Brain microvascular endothelial cell (primary cell): ENCODE measurements at places on chromosomes 13 and 19.

GRCh38 chr13:32315238-32316027, at the start of the genes BRCA2 and ZAR1L:
TSS of gene BRCA2 (plus strand) at chr13:32315508. CDS start at chr13:32316461, 953 bp downstream.
TSS of gene ZAR1L (minus strand) at chr13:32315363. CDS start at chr13:32311925, 3,438 bp downstream.
- peak; percentile 80 for DNase-seq

DNA sequence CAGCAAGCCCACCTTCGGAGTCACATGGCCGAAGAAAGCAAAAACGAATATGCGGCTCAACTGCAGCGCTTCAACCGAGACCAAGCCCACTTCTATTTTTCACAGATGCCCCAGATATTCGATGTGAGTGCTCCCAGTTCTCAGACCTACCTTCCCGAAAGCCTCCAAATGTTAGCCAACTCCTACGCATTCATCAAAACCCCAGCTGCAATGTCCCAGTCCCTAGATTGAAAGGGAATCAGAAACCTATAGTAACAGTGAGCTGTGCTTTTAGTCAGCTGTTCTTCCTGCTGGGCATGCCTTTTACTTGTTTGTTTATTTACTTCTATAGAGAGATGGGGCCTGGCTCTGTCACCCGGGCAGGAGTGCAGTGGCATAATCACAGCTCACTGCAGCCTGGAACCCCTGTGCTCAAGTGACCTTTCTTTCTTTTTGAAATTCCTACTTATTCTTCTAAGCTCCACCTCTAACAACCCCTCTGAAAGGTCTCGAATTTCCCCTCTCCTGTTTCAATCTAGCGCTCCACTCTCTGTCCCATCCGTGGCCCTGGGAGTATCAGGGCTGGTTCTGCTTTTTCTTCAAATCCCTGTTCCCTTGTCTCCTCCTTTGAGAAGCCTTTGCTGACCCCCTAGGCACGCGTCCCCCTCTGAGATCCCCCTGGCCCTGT, 4.4 kb downstream of the TRIP10 start:
- no peak for DNase-seq

DNA sequence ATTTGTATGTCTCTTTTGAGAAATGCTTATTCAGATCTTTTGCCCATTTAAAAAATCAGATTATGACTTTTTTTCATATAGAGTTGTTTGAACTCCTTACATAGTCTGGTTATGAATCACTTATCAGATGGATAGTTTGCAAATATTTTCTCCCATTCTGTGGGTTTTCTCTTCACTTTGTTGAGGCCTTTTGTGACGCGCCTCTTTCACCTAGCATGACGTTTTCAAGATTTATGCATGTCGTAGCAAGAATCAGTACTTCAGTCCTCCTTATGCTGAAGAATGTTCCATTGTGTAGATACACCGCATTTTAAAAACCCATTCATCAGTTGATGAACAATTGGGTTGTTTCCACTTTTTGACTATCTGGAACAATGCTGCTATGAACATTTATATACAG, 13.4 kb downstream of the PABPC3 start:
- no peak for DNase-seq

DNA sequence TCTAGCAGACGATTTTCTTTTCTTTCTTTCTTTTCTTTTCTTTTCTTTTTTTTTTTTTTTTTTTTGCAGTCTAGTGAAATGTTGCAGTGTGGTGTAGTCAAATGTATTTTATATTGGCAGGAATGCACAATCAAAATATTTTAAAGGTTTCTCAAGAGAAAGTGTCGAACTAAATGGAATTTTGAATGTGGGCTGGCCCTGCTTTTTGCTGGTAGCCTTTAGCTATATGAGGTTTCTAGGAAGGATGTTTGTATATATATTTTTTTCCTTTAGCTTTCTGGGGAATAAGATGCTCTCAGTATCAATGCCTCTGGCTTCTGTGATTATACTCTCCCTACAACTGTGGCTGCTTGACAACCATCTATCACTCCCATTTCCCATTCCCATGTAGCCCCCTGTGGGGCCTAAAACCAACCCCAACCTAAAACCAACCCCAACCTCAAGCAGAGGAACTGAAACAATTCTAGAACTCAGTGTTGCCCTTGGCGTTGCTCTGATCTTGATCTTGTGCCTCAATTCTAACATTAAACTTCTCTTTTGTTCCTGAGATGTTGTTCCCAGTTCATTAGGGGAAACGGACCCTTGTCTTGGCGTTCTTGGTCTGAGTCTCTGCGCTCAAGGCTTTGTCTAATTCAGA, 27.1 kb downstream of the CYSLTR2 start:
- no peak for DNase-seq

- peak; percentile 46 for DNase-seq
Observed at GRCh38 chr13:95858286-95859075, 181.5 kb downstream of the DNAJC3 start.

DNA sequence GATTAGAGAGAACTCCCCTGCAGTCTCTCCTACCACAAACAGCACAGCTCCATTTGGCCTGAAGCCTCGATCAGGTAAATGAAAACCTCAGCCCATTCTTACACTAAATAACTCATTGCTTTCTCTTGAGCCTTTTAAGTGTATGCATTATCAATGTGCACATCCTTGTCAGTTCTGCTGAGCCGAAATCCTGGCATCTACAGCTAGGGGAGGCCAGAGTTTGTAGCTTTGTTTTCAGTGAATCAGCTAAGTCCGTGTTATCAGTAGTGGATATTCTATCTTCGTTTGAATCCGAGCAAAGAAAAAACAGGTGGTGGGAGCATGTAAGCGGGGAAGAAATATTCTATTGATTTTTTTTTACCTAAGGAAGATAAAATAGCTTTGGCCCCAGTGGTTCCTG, 84.4 kb downstream of the ESD start:
- DNase-seq: no peak

- no peak for DNase-seq
Observed at GRCh38 chr13:48235341-48236135, 2.5 kb downstream of the ITM2B start.

GRCh38 chr19:47023448-47023794, 3.8 kb downstream of the NPAS1 start:
- DNase-seq: no peak

DNA sequence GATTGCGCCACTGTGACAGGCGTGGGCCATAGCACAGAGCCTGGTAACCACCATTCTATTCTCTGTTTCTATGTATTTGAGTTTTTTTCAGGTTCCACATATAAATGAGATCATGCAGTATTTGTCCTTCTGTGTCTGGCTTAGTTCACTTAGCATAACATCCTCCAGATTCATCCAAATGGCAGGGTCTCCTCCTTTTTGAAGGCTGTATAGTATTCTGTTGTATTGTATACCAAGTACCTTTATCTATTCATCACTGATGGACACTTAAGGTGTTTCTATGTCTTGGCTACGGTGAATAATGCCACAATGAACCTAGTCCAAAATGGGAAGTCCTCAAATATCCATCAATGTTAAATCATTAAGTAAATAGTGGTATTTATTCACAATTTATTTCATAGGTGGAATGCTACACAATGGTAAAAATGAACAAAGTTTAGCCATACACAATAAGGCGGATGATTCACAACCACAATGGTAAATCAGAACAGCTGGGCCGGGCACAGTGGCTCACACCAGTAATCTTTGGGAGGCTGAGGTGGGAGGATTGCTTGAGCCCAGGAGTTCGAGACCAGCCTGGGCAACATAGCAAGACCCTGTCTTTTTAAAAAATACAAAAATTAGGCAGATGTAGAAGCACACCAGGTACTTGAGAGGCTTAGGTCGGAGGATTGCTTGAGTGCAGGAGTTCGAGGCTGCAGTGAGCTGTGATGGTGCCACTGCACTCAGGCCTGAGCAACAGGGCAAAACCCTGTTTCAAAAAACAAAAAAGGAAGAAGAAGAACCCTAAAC, 8.4 kb upstream of the GRAMD1A start:
- no peak for DNase-seq

- no peak for DNase-seq
Observed at GRCh38 chr13:48485432-48485831, 47.4 kb downstream of the RCBTB2 start.

DNA sequence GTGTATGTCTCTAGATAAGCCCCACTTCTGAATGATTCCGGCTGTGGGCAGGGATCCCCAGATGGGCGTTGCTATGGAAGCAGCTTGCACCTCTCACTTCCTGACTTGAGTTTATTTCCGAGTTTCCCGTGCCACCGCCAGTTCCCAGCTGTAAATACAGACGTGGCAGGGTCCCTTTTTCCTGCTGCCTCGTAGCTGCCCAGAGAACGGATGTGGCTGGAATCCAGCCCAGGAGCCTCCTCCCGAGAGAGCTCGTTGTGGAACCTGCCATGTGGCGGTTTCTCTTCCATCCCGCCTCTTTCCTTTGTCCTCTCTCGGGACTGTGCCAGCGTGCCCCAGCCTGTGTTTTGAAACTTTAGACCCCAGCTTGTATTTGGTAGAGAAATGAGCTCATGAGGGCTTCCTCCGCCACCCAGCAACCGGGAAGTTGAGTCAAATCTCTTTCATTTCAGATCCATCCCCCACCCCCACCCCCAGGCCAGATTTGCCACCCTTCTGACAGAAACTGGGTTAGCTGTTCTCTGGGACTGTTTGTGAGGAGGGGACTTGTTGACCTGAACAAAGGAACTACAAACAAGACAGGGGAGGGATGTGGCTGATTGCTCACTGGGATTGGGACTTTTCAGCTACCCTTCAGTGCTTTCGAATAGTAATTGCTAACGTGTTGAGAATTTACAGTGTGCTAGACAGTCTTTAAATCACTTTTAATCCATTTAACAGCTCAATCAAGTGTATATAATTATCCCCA, 96.6 kb downstream of the SIPA1L3 start:
- DNase-seq: peak; percentile 90

DNA sequence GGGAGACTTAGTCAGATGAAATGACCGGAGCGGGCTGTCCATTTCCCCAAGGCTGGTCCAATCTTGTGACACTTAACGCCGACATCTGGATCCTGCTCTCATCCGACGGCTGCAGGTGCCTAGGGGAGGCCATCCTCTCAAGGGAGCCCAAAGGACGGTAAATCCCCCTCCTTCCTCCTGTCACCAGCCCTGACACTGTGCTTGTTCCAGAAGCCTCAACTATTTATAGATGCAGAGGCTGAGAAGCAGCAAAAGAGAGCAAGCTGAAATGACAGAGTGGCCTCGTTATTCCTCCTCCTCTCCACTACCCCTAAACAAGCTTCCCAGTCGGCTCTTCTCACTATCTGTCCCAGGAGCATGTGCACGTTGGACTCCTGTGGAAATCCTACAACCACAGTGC, 533.7 kb downstream of the LIG4 start:
- no peak for DNase-seq

DNA sequence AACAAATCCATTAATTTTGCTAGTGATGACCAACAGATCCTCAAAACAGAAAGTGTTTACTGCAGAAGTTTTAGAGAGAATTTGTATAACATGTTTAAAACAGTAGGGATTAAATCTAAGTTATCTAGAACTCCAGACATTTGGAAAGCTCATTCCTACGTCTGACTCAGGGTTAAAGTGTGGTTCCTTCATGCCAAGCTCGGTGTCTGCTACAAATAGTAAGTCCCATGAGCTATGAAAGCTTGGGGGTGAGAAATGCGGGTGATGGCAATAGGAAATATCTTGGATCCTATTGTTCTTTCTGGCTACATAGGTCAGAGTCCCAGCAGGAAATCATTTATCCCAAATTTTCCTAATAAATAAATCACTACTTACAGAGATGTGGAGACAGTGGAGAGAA, 867.1 kb downstream of the UQCRFS1 start:
- DNase-seq: no peak

DNA sequence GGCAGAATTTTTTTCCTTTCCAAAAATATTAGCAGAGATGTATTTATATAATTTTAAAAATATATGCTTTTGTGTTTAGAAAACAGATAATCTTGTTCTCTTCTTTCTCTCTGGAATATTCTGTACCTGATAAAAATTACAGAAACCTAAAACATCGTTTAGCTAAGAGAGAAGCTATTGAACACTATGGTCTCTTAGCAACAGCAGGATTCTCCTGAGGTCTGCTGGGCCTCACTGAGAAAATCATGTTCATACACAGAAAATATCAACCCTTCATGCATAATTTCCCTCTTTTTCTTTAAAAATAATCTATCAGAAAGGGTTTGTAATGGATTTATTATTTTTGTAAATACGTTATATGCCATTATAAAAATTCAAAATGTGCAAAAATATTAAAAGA, 242.2 kb downstream of the DCLK1 start:
- no peak for DNase-seq

DNA sequence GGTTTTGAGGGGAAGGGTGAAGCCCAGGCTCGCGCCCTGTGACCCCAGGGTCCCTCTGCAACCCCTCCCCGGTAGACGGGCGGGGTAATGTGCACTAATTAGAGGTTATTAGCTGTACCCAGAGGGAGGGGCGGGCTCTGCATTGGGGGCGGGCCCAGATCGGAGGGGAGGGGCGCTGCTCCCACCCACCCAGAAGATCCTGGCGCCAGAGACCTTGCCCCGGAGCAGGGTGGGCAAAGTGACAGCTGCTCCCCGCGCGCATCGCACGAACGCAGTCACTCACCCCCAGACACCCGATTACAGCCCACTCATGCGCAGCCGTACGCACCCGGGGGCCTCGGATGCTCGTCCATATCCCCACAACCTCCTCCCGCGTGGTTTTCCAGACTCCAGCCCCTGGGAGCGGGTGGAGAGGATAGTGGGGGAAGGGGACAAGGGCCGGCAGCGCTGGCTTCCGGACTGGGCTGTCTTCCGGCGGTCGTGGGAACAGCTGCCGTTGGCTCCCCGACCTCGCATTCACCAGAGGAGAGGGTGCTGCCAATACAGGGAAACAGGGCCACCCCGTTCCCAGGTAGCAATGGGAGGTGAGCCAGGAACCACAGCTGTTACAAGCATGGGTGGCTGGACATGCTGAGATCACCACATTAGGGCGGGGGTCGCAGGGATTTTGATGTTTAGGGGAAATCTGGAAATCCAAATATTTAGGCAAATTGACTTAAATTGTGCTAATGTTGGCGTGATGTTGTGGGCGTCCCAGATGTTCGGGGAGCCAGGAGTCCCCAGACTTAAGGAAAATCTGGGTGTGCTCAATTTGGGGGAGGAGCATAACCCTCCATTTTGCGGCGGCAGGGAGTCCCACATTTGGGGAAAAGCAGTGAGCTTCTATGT, 2.9 kb upstream of the HOOK2 start:
- DNase-seq: peak; percentile 75

DNA sequence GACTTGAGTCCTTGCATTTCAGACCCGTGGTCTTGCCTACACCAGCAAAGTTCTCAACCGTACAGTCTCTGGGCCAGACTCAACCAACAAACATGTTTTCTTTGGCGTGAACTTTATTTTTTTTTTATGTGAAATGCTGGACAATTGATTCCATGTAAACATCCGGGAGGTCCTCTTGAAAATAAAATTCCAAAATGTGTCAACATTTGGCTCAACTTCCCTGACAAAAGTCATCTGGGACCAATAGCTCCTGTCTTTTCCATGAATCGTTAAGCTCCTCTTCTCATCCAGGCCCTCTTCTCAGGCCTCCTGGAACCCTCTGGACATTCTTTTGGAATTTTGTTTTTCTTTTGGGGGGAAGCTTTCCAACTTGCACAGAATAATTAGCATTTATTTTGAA, 2.7 kb downstream of the ALDH16A1 start:
- no peak for DNase-seq

DNA sequence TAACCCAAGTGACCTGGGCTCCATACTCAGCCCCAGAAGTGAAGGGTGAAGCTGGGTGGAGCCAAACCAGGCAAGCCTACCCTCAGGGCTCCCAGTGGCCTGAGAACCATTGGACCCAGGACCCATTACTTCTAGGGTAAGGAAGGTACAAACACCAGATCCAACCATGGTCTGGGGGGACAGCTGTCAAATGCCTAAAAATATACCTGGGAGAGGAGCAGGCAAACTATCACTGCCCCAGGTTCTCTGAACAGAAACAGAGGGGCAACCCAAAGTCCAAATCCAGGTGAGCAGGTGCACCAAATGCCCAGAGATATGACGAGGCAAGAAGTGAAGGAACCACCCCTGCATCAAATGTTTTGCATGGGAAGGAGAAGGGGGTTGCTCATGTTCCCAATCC, 6.1 kb upstream of the CEACAM7 start:
- no peak for DNase-seq
